Stimulated activated CD4-positive, alpha-beta T cell treated with anti-CD3 and anti-CD28 coated beads, Interleukin-1b, Interleukin-23, amount 100 ng/mL, for 4 hours (primary cell): ENCODE measurements at places on chromosomes 7 and 10.

GRCh38 chr10:26436848-26437247 is 1.3 kb upstream of the APBB1IP start:
- no peak for DNase-seq

GRCh38 chr7:55651057-55651456 is 78.8 kb upstream of the VOPP1 start:
- DNase-seq: no peak

GRCh38 chr10:98339799-98340198 is 71.8 kb upstream of the LOXL4 start:
- no peak for DNase-seq

DNA sequence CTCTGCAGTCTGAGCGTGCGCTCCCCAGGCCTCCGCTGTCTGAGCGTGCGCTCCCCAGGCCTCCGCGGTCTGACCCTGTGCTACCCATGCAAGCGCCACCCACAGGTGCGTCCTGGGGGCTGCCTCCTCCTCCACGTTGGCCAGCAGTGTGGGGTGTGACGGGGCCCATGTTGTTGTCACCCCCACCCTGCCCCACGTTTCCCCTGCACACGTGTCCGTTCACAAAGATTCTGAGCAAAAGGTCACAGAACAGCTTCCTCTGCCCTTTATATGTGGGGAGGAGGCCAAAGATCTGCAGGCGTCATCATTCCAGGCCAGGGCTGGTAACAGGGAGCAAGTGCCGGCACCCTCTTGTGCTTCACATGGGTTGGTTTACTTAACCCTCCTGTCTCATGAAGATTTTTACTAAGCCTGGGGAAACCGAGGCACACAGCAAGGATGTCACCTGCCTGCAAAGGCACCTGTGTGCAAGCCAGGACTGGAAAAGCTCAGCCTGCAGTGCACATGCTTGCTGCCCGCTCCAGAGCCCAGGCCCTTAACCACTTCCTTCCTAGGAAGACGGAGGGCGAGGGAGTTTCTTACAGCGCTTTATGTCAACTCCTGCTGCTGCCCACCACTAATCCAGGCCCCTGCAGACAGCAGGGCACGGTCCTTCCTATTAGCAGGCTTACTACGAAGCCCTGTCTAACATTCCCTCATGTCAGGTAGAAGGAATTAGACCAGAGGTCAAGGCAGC is 4.8 kb downstream of the GPR146 start:
- DNase-seq: no peak

GRCh38 chr7:19079066-19079465 is 38.4 kb downstream of the TWIST1 start:
- no peak for DNase-seq

DNA sequence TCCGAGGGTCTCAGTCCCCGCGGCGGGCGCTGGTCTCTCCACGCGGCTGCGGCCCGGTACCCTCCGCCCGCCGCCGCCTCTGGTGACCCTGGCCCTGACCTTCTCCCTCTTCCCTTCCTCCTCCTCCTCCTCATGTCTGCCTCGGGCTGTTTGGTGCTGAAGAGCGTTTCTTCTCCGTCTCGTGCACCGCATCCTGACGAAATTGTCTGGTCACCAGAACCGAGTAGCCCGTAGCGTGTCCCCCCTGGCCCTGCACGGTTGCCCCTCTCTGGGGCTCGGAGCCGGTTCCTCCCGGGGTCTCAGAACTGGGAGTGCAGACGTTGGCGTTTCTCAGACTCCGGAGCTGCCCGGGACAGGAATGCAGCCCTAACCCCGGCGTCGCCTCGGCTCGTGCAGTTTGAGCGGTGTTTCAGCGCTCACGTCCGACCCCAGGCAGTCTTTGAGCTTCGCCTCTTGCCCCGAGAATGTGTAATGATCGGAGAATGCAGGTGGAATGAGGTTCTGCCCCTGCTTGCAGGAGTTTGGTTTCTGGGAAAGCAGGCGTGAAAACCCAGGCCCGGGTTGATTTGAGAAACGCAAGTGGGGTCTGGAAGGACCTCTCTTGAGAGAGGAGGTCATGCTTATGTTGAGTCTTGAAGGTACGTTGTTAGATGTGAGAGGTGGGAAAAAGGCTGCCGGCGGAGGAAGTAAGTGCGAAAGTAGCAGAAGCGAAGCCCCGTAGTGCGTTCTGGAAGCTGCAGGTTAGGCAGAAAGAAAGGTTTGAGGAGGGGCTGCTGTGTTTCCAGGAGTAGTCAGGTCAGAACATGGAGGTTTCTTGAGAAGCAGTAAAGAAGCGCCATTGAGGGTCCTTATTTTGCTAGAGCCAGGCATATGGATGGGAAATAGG is 743 bp downstream of the RBM17 start:
- no peak for DNase-seq

DNA sequence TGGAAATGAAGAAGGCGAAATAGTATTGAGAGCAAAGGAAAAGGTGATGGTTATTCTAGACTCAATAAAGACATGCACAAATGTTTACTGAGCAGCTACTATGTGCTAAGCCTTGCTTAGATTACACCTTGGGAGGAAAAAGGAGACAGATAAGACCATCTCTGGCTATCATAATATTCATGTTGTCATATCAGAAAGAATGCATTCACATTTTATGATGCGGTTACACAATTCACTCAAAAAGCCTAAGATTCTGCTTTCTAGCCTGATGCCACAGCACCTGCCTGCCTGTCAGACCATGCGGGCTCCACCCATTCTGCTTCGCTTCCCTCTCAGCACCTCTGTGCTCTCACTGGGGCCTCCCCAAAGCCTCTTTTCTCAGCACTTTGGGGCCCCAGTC is 100.9 kb downstream of the JCAD start:
- no peak for DNase-seq

DNA sequence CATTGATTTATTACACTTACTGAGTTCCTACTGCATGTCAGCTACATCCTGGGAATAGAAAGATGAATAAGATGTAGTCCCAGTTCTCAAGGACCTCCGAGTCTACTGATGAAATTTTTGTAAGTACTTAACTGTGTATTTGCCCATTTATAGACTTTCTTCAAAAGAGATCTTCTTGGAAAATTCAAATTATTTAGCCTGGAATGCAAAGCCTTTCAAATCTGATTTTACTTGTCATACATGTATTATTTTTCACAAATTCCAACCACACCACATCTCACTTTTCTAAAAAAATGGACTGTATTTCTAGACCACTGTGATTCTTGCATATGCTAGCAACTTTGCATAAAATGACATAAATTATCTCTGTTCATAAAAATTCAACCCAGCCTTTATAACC is 581.3 kb downstream of the ATRNL1 start:
- no peak for DNase-seq

DNA sequence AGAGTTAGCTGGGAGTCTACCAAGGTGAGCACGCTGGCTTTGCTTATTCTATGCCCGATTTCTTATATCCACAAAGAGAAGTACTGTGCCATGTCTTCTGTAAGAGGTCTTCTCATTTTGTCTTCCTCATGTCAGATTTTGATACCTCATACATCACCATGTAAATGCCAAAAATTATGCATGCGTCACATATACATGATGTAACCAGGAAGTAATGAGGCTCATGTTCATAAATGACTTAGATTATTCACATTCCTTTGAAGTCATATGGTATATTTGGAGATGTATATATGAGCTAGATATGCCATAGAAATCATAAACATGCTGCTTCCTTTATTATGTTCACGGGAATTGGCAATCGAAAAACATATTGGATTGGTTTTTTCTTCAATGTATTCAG is 97.7 kb upstream of the CELF2 start:
- no peak for DNase-seq

- peak; percentile 72 for DNase-seq
Observed at GRCh38 chr7:149422162-149422913, 38.5 kb downstream of the ZNF777 start.

DNA sequence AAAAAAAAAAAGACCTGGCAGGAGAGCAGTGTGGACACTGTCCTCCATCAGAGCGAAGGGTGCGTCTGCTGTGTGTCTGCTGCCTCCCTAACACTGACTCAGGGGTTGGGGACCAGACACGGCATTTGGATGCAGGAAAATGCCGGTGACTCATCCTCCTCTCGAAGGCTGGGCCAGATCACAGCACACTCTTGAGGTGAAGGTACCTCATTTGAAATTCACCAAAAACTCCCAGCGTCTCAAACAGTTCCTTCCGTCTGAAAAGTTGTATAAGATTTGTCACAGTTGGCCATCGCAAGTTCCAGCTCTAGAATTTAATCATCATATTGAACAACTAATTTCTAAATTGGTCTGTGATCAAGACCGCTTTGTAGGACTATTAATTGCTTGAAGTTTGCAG is 118.1 kb upstream of the LYZL2 start:
- peak; percentile 9 for DNase-seq

GRCh38 chr7:108419961-108420908 is 36.0 kb downstream of the NRCAM start:
- DNase-seq: no peak

- DNase-seq: no peak
Observed at GRCh38 chr10:126137562-126138221, 241.3 kb downstream of the FANK1 start.

DNA sequence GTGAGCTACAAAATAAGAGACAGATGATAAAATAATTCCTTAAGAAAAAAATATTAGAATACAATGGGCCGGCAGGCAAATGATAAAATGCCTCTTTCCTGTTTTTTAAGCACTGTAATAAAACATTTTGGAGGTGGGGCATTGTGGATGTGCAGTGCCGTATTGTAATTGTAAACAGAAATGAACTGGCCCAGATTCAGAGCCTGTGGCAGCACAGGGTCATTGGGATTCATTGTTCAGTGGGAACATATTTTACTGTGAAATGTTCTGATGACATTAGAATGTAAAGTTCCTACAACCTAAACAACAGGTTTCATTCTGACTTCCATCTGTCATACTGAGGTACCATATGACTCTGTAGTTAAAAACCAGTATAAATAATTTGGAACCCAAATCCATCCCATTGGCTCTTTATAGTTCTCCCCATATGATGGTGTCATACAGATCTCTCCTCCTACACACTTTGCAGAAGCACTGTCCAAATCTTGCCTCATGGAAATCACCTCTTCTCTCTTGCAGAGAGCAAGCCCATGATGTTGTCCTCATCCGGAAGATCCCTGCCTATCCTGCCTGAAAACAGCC is 264.6 kb downstream of the WDR37 start:
- DNase-seq: no peak

- no peak for DNase-seq
Observed at GRCh38 chr10:79321951-79322350, 25.3 kb upstream of the PPIF start.

DNA sequence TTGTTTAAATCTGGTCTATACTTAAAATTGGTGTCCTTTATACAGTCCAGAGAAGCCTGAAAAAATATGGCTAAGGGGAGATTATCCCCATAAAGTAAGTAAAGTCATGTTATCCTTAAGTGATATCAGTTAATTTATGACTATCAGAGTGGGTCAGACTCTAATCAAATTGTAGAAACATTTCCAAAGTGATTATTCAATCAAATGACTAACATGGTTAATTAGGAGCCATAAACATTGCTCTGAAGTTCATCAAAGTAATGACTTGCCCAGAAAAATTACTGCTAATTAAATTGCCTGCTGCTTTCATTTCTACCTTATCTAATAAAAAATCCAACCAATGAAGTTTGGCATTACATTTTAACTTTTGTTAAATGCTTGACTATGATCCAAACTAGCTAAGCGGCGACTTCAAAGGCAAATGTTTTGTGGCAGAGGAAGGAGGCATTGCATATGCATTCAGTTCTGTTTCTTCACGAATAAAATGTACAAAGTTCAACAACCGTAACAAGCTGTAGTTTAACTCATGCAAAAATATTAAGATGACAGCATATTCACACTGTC is 76.7 kb downstream of the ETV1 start:
- DNase-seq: no peak

- no peak for DNase-seq
Observed at GRCh38 chr7:80098795-80099194, 35.8 kb upstream of the GNAI1 start.

DNA sequence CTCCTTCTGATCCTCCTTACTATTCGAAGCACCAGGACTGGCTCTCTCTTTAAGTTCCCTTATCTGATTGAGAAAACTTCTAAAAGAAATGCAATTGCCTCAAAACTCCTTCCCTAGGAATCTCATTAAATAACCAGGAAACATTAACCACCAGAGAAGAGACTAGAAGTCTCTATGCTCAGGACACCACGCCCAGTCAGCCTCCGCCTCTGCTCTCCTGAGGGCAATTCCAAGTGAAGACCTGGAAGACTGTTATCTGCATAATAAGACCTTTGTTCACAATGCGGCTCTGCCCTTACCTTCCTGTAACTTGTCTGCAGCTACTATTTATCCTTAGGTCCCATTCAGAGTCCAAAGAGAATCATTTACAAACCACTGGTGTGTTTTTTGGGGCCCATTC is 78.8 kb downstream of the ELMO1 start:
- no peak for DNase-seq

DNA sequence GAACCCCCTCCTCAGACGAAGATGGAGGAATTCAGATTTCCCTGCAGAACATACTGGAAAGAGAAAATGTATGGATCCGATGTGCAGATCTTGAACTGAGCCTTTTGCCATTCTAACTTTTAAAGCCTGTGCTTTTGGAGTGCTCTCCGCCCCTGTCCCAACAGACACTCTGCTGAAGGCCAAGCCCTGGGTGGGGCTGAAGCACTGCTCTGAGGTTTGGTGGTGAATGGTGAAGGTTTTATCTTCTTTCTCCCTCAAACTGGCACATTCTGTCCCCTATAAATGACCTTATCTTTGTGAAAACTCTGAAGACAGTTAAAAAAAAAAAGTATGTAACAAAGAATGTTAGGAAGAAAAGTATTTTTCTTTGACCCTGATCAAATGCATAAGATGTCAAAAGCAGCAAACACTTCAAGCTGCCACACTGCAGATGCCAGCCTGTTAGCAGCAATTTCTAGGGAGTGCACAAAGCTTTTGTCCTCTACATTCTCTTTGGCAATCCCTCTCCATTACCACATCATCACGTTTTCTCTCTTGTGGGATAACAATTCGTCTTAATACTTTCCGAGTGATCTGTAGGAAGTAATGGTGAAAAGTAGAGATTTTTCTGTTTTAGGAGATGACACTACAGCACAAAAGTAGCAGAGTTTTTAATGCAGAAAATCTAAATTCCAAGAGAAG is 137.3 kb upstream of the CCDC6 start:
- DNase-seq: no peak

GRCh38 chr7:105988276-105988675 is 25.2 kb downstream of the CDHR3 start:
- DNase-seq: no peak

- no peak for DNase-seq
Observed at GRCh38 chr7:80089366-80089765, 45.3 kb upstream of the GNAI1 start.

- no peak for DNase-seq
Observed at GRCh38 chr10:697097-697875, 7.8 kb upstream of the DIP2C start.

GRCh38 chr7:48139459-48139858 is 31.8 kb upstream of the ABCA13 start:
- DNase-seq: no peak
